Tongue (tissue), 3 donors: ENCODE measurements at places on chromosomes 5 and 9. TPM values are rescaled to one million over a fixed set of nuclear protein-coding genes. Genes with fewer than 3 reads are reported as not detected.

Gene PCDHGA10
- total RNA-seq = 6.1 TPM

DNA sequence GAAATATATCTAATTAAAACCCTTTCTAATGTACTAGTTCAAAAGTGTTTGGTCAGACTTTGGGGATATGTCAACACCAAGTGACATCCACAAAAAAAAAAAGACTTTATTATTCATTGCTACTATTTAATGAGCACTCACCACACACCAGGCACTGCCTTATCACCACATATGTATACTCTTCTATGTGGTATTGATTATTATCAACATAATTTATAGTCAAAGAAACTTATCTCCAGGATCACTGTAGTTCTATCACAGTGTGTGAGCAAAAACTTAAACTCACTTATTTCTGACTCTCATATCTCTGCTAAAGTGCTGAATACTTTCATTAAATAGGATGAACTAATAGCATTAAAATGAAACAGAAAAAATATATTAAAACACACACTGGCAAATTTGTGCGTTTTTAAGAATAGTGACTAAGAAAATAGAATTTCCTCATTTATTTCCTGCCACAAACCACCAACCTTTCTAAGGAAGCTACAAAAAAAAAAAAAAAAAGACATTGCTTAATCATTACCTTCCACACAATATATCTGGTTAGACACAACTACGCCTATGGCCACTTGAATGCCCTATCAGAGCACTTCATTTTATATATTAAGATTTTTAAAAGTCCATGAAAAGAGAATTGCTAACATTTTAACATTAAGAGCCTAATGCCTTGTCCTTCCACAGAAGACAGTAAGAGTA, 12.8 kb downstream of the SLCO4C1 start:
- DNase-seq = no peak

DNA sequence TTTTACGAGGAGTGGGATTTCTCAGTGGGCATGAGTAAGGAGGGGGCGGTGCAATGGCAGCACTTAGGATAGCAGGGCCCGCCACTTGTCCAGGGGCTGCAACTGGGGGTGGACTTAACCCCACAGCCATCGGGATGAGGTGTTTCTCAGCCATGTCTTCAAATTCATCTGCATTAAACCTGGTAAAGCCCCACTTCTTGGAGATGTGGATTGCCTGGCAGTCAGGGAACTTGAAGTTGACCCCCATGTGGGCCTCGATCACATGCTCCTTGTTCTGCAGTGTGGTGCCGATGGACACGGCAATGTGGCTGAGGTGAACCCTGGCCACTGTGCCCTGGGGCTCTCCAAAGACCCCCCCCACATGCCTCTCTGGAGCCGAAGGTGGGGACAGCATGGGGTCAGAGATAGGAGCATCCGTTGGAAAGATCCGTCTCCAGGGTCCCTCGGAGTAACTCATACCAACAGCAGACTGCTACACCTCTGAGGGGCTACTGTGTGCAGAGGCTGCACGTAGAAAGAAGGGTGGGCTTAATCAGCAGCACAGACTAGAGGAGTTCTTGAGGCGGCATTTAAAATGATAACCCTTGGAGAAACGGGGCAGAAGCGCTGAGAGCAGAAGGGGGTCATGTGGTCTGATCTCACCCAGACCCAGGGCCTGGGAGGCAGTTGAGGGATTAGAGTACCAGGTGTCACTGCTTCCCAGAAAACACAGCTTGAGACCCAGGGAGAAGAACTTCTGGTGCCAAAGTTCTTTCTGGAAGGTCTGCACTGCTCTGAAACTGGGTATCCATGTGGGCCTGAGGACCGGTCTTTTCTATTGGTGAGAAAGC, 141.4 kb downstream of the MTX3 start:
- DNase-seq = no peak

DNA sequence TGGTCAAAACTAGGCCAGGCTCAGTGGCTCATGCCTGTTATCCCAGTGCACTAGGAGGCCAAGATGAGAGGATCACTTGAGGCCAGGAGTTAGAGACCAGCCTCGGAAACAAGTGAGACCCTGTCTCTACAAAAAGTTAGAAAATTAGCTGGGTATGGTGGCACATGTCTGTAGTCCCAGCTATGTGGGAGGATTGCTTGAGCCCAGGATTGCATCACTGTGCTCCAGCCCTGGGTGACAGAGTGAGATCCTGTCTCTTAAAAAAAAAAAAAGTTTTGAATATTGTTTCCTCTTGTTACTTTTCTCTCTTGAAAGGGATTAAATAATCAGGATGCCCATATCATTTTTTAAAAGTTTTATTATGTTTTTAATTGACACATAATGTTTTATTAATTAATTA, 7.6 kb downstream of the ARHGEF37 start:
- DNase-seq = no peak

- DNase-seq = peak; percentile 22
Observed at GRCh38 chr5:143924311-143924978, 112.5 kb downstream of the HMHB1 start.

DNA sequence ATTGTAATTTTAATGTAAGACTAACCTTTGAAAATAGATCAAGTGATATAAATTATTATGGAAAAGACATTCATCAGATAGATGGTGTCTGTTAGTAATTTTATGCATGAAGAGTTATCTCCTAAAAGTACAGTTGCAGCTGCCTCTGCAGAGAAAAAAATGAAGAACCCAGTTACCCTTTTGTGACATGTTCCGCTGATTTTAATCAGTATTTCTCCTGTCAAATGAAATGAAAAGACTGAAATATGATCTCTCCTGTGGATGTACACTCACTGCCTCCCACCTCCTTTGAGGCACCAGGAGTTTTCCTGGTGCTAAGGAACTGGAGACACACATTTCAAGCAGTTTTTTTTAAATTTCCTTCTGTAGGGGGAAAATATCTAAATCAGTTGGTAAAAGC, 277.4 kb downstream of the KIF4B start:
- no peak for DNase-seq

DNA sequence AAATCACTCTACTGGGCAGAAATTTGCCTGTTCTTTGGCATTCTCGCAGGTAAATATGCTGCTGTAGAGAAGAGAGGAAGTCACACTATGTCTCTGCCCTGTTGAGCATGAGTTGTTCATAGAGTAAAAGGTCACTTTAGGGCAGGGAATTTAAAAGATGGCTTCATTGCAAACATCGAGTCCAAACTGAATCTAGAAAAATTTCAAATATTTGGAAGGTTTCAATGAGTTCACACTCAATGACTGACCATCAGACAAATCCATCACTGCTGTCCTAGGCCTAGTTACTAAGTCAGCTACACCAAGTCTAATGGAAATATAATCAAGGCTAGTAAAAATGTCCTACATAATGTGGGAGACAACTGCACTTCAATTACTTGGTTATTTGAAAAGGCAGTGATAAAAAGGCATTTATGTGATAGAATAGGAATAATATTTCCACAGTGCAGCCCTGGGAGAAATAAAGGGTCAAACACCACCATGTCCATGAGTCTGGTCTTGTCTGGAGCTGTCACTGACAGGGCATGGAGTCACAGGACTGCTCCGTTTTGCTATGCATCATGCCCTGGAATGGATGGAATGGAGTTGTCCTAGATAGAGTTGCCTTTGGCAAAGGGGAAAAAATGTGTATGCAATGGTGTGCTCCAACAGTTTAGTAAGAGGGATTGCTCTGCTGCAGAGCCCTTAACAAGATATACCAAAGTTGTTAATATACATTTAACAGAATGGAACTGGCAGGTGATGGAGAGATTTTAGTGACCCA, 218.5 kb upstream of the DAPK1 start:
- no peak for DNase-seq

GRCh38 chr5:93236807-93237421, 344.1 kb downstream of the NR2F1-AS1 start:
- no peak for DNase-seq

DNA sequence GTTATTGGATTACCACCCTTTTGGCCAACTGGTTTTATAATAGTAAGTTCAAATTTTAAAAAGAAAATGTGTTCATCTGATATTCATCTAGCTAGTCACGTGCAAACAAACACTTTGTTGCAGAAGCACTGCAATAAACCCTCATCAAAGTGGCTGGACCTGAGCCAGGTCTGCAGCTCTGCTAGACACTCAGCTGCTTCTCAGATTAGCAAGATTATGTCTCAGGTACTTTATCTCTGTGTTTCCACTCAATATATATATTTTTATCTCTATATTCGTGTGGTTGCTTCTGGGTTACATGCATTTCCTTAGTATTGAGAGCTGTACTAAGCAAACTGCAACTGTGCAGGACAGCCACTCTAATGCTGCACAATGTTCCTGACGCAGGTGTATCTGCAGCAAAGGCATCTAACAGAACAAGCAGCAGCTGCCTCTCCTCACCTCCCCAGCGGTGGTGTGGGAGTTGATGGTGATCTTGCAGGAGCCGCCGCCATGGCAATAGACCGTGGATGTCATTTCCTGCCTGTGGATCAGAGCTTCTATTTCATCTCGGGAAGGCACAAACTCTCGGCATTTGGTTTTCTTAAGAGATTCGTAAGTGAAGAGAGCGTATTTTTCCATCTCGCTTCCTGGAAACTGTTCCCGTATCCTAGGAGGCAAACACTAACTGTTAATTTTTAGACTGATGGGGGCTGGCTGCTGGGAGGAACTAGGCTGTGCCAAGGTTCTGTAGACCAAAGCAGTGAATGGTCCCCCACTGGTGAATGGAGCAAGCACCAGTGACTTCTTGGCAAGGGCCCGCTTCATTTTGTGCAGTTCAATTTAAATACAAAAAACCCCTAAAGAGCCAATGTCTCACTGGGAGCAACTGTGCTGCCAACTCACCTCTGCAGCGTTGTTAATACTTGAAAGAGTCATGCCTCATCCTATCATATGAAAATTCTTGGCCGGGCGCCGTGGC, 56.7 kb upstream of the RETREG1 start:
- DNase-seq = no peak

DNA sequence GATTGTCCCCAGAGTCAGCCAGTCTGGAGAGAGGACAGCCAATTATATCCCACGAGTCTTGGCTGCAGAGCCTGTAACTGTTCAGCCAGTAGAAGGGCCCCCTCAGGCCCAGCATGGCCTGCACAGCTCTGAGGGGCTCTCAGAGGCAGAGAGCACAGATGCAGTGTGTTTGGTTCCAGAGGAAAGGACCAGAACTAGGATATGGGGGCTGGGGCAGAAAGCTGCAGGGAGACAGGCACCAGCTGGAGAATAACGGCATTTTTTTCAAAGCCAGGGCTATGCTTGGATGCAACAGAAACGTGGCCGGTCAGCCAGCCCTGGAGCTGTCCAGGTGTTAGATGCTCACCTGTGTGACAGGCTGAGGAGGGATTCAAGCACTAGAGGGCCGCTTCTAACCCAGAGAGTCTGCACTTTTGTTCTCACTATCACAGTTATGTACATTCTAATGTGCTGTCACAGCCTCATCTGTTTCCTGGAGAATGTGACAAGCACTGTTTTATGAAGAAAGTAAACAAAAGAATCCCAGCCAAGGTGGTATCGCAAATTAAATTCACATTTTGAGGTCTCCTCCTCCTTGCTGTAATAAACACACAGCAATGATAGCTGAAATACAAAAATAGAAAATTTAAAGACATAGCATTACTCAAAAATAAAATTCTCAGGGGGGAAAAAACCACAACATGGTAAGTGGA, 96.5 kb downstream of the GABBR2 start:
- no peak for DNase-seq

- no peak for DNase-seq
Observed at GRCh38 chr5:78766412-78766762, 117.8 kb upstream of the LHFPL2 start.

Gene SLC45A2
- not detected for total RNA-seq

- no peak for DNase-seq
Observed at GRCh38 chr9:18324928-18325745, 148.8 kb upstream of the ADAMTSL1 start.

Gene DROSHA
- total RNA-seq = 48.4 TPM

GRCh38 chr9:91844701-91845291, 105.2 kb downstream of the ROR2 start:
- no peak for DNase-seq

Gene SVEP1
- 26.4 TPM for total RNA-seq

- DNase-seq = no peak
Observed at GRCh38 chr5:112023766-112024165, 266.8 kb upstream of the NREP start.

Gene MYOZ3
- 51.5 TPM for total RNA-seq

DNA sequence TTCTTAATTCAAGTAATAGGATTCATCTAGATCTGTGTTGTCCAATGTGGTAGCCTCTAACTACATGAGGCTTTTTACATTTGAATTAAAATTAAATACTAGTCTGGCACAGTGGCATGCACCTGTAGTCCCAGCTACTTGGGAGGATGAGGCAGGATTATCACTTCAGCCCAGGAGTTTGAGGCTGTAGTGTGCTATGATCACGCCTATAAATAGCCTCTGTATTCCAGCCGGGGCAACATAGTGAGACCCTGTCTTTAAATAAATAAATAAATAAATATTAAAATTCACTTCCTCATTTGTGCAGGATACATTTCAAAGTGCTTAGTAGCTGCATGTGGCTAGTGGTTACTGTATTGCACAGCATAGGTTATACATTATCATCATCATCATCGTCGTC, 91.8 kb downstream of the UBE2R2 start:
- no peak for DNase-seq

- peak; percentile 10 for DNase-seq
Observed at GRCh38 chr9:15982182-15982581, 429.3 kb downstream of the CCDC171 start.

Gene GRM6
- not detected for total RNA-seq

DNA sequence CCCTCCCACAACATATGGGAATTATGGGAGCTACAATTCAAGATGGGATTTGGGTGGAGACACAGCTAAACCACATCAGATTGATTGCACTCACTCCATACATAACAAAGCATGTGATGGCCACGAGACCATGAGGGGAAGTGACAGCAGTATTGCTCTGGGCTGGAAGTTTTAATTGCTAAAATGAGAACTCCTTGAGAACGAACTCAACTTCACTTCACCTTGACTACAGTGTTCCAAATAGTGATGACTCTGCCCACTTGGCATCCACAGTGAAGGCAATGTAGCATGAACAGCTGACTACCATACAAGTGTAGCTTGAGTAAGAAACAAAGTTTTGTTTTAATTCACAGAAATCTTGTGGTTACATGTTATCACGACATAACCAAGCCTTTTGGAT, 739 bp upstream of the SPINK7 start:
- no peak for DNase-seq

DNA sequence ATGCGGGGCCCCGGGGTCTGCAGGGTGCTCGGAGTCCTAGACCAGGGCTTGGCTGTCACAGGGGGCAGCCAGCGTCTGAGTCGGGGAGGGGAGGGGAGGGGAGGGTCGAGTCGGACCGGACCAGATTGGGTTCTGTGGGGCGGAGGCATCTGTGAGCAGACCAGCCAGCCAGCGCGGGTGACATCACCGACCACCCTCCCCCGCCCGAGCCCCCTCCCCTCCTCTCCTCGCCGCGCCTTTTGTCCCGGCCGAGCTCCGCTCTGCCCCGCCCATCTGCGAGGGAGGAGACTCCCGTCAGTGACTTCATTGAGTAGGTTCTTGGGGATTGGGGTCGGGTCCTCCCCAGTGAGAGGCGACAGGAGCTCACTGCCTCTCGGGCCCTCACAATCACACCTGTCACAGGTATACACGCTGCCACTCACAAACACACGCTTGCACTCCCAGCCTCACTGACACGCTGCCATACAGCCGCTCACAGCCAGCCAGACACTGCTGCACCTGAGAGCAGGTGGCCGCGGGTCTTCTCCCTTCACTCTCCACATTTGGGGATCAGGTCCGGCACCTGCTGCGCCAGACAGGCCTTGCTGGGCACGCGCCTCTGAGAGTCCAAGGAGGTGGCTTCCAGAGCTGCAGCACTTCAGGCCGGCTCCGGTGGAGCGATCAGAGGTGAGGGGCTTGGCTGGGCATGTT, 546 bp downstream of the DNAJB5 start:
- peak; percentile 87 for DNase-seq
